ENCODE measurements at places on chromosomes 1 and 21.

DNA sequence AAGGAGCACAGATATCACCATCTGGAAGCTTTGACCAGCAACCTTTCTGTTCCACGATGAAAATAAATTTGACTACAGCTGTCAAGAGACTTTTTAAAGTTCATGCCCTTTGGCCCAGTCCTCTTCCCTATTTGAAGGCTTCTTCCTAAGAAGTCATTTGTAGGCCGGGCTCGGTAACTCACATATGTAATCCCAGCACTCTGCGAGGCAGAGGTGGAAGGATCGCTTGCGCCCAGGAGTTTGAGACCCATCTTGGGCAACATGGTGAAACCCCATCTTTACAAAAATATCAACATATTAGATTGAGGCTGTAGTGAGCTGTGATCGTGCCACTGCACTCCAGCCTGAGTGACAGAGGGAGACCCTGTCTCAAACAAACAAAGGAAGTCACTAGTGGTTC lies 58.3 kb upstream of the IFFO2 start:
- no peak for DNase-seq

GRCh38 chr1:100982793-100983192 lies 42.8 kb downstream of the DPH5 start:
- no peak for DNase-seq

GRCh38 chr1:34477632-34478141 lies 277.2 kb upstream of the GJB5 start:
- DNase-seq, result no peak

DNA sequence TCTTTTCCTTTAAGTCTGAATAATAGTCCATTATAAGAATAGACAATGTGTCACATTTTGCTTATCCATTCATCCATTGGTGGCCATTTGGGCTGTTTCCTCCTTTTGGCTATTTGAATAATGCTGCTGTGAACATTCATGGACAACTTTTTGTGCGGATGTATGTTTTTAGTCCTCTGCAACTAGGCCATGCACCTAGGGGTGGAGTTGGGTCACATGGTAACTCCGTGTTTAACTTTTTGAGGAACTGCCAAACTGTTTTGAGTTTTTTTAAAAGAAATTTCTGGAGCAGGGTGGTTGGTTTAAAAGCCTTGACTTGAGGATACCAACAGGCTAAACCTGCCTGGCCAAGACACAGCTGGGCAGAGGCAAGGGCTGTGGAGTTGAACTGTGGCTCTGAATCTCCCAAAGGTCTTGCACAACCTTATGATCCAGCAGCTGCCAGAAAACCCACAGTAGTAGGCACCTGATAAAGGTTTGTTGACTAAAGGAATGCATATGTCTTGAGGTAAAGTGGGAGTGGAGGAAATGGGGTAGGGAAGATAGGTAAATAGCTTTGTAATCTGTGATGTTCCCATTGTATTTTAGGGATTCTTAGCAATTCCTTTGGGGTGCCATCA lies 5.6 kb upstream of the RPTN start:
- DNase-seq, result no peak

DNA sequence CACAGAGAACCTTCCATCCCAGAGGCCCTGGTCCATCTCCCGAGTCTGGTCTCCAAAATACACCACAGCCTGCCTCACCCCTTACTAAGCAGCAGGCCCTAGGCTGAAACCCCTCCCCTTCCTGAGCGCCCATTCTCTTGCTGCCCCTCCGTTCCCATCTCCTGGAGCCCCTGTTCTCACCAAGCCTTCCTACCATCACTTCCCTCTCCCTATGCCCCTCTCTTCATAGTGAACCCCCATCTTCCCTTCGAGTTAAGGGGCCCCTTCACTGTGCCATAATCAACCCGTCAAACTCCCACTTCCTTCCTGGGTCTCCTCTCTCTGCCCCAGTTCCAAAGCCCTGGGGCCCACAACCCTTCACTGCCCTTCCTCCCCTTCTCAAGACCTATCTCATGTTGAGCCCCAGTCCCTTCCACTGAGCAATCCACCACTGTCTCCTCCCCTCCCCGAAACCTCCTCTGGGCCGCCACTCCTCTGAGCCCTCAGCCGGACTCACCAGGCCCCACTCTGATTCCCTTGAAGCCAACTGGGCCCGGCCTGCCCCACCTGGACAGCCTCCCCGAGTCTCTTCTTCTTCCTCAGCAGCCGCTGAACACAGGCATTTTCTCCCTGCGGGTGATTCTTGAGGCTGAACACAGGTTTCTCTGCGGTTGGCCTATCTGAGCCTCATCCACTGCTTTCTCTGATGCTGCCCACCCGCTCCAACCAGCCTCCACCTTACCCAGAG lies 42.2 kb upstream of the WASF2 start:
- DNase-seq, result no peak

GRCh38 chr1:240602189-240602588 lies 9.8 kb downstream of the GREM2 start:
- DNase-seq, result no peak

- no peak for DNase-seq
These were observed 95.6 kb downstream of the TTC3 start for GRCh38 chr21:37168666-37169065.

GRCh38 chr1:21324368-21325141 lies 34.3 kb upstream of the ECE1 start:
- peak; percentile 89 for DNase-seq

DNA sequence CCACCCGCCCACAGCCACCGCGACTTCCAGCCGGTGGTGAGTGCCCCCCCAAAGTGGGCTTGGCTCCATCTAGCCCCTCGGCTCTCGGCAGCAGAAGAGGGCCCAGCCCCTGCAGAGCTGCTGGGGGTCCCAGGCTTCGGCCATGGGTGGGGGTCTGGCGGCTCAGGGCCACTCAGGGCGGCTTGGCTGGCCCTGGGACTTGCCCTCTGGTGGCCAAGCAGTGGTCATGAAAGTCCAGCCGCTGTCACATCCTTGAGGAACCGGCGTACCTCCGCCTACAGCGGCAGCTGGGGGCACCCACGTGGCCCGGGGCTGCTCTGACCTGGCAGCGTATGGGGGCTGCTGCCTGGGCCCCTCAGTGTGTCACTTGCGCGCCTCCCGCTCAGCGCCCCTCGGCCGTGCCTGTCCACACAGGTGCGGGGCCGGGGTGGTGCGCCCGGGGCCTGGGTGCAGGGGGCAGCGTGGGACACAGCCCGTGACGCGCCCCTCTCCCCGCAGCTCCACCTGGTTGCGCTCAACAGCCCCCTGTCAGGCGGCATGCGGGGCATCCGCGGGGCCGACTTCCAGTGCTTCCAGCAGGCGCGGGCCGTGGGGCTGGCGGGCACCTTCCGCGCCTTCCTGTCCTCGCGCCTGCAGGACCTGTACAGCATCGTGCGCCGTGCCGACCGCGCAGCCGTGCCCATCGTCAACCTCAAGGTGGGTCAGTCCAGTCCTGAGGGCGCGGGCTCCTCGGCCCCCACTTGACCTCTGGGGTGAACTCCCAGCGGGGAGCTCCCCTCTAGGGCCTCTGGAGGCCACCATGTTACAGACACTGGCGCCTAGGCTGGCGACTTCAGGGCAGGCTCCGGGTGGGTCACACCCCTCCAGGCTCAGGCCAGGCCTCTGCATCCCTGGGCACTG lies 32.4 kb downstream of the SLC19A1 start:
- DNase-seq, result no peak

GRCh38 chr1:9909234-9910046 lies 629 bp downstream of the CTNNBIP1 start:
- no peak for DNase-seq

GRCh38 chr1:54360165-54361005 lies 45.8 kb downstream of the SSBP3 start:
- DNase-seq, result no peak

- DNase-seq, result no peak
These were observed 310.5 kb downstream of the S1PR1 start for GRCh38 chr1:101547357-101547756.

- DNase-seq, result no peak
These were observed 28.3 kb upstream of the NFASC start for GRCh38 chr1:204842369-204842768.

DNA sequence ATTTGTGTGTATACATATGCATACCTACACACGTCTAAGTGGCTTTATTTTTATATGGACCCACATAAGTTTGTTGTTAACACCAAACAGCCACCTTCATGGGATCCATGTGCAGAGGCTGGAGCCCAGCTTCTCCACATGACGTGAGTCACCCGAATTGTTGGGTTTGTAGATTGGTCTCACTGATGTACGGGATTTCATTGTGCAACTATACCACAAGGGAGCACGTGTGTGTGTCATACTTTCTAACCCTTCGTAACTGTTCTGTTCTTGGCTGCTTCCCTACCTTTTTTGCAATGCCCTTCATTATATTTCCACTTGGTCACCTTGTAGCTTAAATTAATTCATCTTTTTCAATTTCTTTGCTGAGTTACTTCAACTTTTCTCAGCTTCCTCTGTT lies 21.0 kb downstream of the SPRTN start:
- DNase-seq, result no peak

DNA sequence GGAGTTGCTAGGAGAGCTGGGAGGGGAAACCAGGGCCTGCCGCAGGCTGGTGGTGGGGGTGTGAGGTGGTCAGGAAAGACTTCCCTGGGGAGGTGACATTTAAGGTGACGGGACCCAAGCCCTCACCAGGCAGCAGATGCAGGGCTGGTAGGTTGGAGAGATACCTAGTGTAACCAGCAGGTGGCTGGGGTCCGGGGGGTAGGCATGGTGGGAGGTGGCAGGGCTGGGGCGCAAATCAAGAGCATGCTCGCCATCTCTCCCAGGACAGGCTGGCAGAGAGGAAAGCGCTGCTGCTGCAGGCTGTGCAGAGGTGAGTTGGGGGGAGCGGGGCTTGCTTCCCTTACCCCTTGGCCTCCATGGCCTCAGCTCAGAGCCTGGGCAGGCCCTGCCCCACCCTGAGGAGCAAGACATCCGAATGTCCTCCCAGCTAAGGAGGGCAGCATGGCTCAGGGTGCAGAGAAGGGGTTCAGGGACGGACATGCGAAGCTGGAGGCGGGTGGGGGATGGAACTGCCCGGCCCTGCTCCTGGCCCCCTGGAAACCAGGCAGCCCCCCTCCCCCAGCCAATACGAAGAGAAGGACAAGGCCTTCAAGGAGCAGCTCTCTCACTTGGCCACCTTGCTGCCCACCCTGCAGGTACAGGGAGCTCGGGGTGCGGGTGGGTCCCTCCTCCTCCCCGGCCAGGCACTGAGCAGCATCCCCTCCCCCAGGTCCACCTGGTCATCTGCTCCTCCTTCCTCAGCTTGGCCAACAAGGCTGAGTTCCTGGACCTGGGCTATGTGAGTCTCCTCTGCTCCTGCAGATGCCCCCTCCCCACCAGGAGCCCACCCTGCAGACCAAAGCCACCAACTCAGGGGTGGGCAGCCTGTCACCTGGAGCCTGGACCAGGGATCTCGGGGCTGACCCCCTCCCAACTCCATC lies 4.0 kb downstream of the RNF207 start:
- no peak for DNase-seq

DNA sequence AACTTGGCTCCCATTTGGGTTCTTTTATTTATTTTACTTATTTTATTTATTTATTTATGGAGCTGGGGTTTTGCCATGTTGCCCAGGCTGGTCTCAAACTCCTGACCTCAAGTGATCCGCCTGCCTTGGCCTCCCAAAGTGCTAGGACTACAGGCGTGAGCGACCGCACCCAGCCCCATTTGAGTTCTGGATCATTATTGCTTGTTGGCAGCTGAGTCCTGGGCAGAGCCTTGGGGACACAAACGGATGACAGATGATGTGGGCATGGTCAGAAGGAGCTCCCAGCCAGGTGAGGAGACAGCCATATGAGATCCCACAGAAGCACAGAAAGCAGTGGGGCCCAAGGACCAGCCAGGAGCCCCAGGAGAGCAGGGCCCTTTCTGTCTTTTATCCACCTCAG lies 254.0 kb downstream of the MATN1 start:
- no peak for DNase-seq

DNA sequence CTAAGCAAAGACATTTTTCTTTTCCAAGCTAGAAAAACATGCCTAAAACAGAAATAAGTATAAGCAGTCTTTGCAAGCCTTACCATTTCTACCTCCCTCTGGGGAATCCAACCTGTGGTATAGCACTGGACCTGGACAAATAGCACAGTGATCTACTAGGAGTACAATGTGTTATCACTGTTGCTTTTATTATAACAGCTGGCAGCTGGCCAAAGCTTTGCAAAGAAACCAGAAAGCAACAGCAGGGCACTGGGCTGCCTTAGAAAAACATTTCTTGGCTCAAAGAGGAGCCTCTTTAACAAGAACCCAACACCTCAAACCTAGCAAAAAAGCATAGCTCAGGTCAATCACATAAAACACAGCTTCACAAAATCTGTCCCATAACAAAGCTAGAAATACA lies 294.5 kb upstream of the GREM2 start:
- no peak for DNase-seq

DNA sequence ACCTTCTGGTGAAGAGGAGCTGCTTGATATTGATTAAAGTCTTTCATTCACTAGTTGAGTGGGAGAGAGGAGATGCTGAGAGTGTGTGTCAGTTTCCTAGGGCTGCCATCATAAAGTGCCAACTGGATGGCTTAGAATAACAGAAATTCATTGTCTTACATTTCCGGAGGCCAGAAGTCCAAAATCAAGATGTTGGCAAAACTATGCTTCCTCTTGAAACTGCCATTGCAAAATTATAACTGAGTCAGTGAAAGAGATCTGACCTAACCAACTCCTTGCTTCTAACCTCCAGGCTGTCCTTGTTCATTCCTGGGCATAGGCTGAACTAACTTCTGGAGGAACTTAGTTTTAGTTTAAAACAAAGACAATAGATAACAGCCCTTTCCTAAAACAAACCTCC lies 47.1 kb downstream of the PTGS2 start:
- no peak for DNase-seq

DNA sequence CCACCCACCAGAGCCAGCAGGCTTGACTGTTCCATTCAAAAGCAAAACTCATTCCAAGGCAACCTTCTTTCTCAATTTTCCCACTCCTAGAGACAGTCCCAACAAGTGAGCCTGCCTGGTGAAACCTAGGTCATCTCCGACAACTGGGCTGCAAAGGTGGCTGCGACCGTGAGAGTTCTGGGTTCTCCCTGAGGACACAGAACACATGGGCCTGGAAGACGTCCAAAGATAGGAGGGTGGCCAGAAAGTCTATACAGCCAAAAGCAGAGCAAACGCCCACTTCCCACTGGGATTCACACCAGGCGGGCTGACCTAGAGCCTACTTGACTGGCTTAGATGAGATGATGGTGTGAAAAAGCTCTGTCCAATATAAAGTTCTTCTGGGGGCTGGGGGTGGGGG lies 90.2 kb upstream of the GRIK3 start:
- no peak for DNase-seq

GRCh38 chr1:19957779-19958178 lies 21.6 kb downstream of the PLA2G2A start:
- no peak for DNase-seq

DNA sequence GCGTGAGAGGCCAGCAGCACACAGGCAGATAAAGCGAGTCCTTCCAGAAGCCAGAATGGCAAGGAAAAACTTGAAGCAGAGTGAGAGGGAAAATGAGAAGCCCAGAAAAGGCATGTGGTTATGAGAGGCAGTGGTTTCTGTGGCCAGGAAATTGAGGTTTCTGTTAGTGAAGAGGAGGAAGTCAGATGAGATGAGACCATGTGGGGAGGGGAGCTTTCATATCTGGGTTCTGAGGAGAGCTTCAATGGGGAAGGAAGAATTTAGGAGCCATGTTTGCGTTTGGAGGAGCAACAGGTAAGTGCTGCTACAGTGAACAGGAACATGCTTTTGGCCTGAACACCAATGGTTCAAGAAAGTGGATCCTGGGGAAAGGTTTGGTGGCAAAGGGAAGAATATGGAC lies 6.1 kb upstream of the CD1A start:
- DNase-seq, result no peak

Data from thoracic aorta (tissue), 2 donors.